ENCODE measurements at places on chromosomes 11 and 22.

- DNase-seq, result no peak
Measured at GRCh38 chr11:111906680-111907079, 4.9 kb downstream of the CRYAB start.

DNA sequence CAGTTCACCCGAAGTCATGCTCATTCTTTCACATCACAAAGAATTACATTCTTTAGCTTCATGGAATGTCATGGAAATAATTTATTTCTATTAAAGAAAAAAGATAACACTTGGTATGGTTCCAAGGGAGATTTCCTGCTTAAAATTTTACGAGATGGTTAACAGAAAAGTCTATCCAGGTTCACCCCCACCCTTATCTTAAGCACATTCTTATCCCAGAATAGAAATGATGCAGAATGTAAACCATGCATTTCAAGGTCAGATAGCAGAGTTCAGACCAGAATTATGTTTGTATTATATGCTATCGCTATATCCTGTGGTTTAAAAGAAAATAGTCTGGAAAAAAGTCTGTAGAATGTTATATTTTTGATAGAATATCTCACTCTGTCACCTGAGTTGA, 58.7 kb downstream of the GAS2 start:
- no peak for DNase-seq

DNA sequence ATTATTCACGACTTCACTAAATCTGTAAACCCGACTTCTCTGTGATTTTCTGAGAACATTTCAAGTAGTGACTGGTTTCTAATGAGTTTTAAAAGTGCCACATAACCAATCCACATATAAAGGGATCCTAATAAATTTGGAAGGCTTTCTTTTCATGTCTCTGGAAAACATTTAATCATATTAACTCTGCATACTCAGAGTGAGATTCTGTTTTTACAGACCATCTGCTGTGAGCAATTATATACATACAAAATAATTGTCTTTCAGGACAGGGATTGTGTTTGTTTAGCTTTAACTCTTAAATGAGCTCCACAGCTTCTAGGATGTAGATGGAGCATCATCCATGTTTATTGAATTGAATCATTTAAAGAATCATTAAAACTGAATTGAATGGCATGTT, 65.1 kb downstream of the PRMT3 start:
- DNase-seq, result no peak

GRCh38 chr11:93662175-93662570, 691 bp downstream of the CEP295 start:
- no peak for DNase-seq

GRCh38 chr11:82720267-82721065, 13.2 kb downstream of the FAM181B start:
- no peak for DNase-seq

GRCh38 chr11:67397536-67397935, 4.1 kb downstream of the PPP1CA start:
- DNase-seq, result no peak

- no peak for DNase-seq
Measured at GRCh38 chr22:38712486-38713207, 6.9 kb downstream of the GTPBP1 start.

GRCh38 chr11:28227460-28227859, 119.3 kb downstream of the METTL15 start:
- no peak for DNase-seq

- DNase-seq, result no peak
Measured at GRCh38 chr11:100546714-100547113, 140.4 kb upstream of the ARHGAP42 start.
